SW 1271 (cell line): ENCODE measurements at places on chromosomes 2 and 18.

- no peak for DNase-seq
Observed at GRCh38 chr18:36509646-36510197, 212.2 kb downstream of the FHOD3 start.

- DNase-seq, result no peak
Observed at GRCh38 chr2:11387100-11387390, 42.6 kb upstream of the ROCK2 start.

GRCh38 chr2:73142937-73143336 lies 30.2 kb upstream of the RAB11FIP5 start:
- DNase-seq, result no peak

DNA sequence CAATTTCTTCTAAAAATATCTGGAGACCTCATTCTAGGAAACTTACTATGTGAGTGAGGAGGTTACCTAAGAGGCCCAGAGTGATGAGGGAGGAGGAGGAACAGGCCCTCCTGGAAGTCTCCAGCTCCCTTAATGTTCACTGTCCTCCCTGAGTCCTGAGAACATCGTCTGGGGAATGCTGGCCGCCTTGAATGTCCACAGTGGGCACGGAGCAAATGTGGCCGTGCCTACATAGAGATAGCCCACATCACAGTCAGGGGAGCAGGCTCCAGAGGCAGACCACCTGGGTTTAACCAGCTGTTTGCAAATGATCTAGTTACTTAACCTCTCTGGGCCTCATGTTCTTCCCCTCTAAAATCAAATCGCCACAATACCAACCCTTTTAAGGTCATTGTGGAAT lies 83.0 kb upstream of the LPIN2 start:
- no peak for DNase-seq

DNA sequence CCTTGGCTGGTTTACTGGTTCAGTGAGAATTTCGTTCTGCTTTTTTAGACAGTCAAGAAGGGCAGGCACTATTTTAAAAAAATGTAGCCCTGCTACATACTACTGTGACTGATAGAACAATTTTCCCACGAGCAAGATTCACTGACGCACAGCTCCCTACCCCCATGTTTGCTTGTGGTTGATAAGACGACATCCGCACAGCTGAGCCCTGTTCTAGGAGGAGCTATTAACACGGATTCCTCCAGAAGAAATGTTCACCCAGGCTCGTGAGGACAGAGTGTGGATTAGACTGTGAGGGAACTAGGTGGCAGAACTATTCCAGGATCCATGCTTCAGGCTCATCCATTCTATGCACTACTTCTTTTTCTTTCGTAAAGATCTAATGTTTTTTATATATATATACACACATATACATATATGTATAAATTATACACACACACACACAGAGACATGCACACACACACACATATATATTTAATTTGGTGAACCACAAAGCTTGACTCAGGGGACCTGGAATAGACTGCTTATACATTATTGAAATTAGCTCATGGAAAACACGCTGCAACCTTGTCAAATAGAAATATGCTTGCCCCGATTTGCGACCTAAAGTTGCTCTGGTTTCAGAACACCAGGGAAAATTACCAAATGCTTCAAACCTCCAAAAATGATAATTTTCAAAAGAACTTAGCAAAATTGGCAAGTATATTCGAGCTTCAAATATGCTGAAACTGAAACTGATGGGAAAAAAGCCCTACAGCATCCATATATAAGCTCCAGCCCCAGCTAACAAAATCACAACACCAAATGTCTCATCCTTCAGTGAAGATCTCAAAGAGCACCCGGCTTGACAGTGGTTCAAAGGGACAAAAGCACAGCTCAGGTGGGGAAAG lies 370.4 kb downstream of the SOCS6 start:
- no peak for DNase-seq

DNA sequence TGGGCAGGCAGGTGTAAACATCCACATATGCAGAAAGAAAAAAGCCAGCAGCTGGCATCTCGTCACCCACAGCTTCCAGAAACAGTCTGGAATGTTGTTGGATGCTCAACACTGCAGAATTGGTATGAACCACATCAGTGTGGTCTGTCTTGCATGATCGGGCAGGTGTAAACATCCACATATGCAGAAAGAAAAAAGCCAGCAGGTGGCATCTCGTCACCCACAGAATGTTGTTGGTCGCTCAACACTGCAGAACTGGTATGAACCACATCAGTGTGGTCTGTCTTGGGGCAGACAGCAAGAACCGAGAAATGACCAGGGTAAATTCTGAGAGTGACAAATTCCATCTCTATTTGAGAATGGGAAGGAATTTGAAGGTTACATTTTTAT lies 39.6 kb downstream of the DOCK10 start:
- no peak for DNase-seq

- DNase-seq, result no peak
Observed at GRCh38 chr18:50135903-50136302, 59.0 kb downstream of the MYO5B start.

GRCh38 chr2:3805201-3805939 lies 102.0 kb downstream of the DCDC2C start:
- peak; percentile 3 for DNase-seq

GRCh38 chr2:85886590-85886989 lies 2.2 kb downstream of the ST3GAL5 start:
- no peak for DNase-seq

- no peak for DNase-seq
Observed at GRCh38 chr2:71578767-71579342, 125.5 kb downstream of the DYSF start.

- no peak for DNase-seq
Observed at GRCh38 chr18:3269241-3269913, 7.4 kb downstream of the MYL12B start.

GRCh38 chr2:158539176-158540005 lies 82.6 kb downstream of the PKP4 start:
- peak; percentile 74 for DNase-seq

- no peak for DNase-seq
Observed at GRCh38 chr2:194566907-194567660, 1089.9 kb upstream of the SLC39A10 start.

GRCh38 chr2:71613403-71613952 lies 160.1 kb downstream of the DYSF start:
- DNase-seq, result no peak

- no peak for DNase-seq
Observed at GRCh38 chr2:203786549-203787351, 80.3 kb downstream of the CD28 start.
